Activated T-helper 1 cell treated with anti-CD3 and anti-CD28 coated beads, Interleukin-2, amount 50 U/mL, for 16 hours (primary cell): ENCODE measurements at places on chromosomes 5 and 9.

- DNase-seq = no peak
Observed at GRCh38 chr9:108078375-108078774, 588.8 kb upstream of the KLF4 start.

DNA sequence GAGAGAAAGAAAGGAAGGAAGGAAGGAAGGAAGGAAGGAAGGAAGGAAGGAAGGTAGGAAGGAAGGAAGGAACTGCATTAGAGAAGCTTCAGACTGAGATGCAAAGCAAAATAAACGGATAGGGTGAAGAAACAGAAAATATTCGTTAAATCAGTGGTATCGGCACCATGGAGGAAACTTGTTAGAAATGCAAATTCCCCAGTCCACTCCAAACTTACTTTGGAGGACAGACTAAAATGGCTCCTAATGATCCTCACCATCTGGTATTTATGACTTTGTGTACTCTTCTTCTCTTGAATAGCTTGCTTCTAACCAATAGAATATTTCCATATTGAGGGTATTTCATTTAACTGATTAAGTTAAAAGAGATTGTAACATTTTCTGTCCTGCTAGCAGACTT is 87.9 kb upstream of the GCNT4 start:
- DNase-seq = no peak

DNA sequence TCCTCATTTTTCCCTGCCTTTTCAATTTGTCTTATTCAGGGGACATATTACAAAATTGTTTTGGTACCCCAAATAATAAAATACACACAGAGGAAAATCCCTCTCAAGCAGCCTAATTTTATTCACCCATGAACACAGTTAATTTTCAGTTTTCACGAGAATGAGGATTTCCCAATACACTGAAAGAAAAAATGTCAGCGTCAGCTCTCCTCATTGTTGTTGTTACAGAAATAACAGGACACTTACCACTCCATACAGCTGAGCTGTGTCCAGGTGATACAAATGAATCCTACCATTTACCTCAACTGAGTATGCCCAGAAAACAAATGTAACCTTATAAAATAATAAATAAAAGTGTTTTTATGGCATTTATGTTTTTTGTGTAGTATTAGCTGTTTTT is 144.6 kb upstream of the PCA3 start:
- DNase-seq = no peak

- DNase-seq = no peak
Observed at GRCh38 chr9:121718501-121718900, 67.1 kb downstream of the DAB2IP start.

DNA sequence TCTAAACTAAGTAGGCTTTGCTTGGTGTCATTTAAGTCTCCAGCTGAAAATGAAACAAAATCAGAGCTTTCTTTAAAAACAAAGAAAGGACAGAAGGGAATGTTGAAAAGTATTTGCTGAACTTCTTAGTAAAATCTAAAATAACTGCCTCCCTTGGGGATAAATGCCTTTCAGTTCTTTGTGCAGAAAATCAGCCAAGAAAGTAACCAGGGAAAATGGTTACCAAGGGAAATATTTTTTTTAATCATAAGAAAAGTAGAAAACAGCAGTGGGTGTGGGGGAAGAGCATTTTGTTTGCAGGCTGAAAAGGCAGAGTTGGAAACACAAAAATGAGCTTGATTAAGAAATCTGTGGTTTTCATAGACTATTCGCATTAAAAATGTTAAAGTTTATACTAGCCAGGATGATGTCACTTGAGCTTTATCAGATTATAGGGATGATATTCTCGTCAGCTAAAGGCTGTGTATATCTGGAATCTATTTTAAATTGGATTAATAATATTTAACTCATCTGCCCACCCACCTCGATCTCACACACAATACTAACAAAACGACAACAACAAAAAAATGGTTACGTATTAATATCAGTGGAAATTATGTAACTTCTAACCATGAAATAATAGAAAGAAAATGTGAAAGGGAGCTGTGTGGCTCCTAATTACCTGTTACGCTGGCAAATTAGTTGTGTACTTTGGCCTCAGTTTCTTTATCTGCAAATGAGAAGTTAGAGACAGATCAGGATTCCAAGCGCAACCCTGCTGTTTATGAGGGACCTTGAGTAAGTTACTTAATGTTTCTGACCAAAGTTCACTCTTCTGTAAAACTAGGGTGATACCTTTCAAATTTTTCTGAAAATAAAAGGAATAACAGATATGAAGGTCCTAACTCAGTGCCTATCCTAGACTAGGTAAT is at the start of gene ECM2:
ECM2 (minus strand) TSS at position 51 of the 911 bp plus-strand sequence. CDS start 13,124 bp downstream, outside the sequence.
- DNase-seq = no peak

GRCh38 chr9:83656032-83656680 is 33.2 kb downstream of the IDNK start:
- DNase-seq = no peak

DNA sequence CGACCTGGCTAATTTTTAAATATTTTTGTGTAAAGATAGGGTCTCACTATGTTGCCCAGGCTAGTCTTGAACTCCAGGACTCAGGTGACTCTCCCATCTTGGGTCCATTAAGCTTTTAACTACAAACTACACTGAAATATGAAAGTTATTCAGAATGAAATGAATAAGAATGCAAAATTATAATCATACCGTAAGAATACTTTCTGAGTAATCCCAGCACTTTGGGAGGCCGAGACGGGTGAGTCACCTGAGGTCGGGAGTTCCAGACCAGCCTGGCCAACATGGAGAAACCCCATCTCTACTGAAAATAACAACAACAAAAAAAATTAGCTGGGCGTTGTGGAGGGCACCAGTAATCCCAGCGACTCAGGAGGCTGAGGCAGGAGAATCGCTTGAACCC is 1.1 kb upstream of the ORM1 start:
- DNase-seq = no peak

GRCh38 chr5:152184266-152184665 is 220.8 kb downstream of the NMUR2 start:
- no peak for DNase-seq

- no peak for DNase-seq
Observed at GRCh38 chr5:88388476-88389337, 120.1 kb upstream of the TMEM161B start.

DNA sequence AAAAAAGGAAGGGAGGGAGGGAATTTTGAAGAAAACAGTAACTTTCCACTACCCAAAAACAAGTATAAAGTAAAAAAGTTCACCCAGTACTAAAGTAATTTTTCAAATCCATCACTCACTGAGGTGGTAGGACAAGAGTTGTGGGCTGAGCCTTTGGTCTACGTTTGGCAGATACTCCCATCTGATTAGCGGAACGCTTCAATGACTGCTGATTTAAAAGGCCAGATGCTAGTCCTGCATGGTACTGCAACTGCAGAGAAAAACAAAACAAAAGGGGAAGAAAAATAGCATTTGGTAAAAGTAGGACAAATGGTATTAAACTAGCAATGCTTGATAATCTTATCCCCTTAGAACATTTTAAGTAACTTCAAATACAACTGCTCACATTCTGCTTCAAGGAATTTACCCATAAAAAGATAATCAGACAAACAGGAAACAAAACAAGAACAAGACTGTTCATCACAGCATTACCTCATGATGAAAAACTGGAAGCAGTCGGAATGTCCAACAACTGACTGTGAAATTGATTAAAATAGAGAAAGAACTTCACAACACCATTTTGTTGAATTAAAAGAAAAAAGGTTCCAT is 65.4 kb downstream of the MED27 start:
- DNase-seq = no peak

DNA sequence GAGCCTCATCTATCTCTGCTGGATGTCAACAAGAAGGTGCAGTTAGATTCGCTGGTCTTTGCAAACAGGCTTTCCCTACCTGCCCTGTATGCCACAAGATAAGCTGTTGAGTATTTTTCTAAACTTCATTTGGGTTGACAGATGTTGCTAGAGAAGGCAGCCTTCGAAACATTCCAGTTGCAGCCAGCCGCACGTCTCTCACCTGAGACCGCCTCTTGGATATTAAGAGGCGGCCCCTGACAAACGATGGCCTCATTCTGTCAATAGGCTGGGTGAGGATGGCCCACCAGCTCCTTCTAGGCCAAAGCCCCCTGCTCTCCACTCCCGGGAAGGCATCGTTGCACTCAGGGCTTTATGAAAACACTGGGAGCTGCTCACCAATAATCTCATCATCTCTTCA is 181.6 kb downstream of the DAB2IP start:
- no peak for DNase-seq

DNA sequence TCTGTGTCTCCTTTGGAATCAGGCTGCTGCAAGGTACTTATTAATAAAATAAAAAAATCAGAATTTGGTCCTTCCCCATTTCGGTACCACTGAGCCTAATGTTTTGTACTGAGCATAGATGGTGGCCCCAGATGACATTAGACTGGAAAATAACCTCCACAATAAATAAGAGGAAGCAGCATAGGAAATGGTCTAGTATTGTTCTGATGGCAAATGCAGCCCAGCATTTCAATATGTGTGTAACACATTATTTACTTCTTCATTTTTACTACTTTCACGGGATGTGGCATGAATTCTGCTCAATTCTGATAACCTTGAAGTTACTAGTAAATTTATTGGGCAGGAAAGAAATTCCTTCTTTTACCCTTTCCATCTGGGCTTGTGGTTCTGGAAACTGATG is 295.6 kb downstream of the ADGRV1 start:
- no peak for DNase-seq

DNA sequence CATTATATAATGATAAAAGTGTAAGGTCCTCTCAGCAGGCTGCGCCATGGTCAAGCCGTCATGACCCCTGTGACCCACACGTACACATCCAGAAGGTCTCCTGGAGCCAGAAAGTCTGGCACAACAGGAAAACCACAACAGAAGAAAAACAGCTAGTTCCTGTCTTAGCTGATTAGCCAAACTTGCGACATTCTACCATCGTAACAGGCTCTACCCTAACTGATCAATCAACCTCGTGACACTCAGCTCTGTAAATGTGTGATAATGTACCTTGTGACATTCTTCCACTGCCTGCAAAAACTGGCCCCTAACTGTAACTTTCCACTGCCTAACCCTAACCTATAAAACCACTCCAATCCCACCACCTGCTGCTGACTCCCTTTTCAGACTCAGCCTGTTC is 316.4 kb upstream of the TUSC1 start:
- no peak for DNase-seq

GRCh38 chr5:173488144-173488543 is 128.3 kb downstream of the BOD1 start:
- DNase-seq = no peak

DNA sequence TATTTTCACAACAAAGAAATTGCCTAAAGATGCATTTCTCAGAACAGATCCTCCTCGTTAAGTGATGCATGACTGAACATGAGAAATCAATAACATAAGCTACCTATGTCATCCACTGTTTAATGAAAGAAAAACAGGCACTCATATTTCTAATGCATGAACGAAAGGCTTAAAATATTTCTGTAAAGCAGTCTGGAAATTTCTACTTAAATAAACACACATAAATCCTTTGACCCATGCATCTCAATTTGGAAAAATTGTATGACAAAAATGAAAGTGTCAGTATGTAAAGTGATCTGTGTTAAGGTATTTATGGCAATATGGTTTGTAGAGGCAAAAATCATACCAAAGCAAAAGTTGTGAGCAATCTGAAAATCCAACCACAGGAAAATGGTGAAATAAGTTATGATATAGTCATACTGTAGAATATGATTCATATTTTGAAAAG is 399.2 kb upstream of the GRAMD2B start:
- no peak for DNase-seq

DNA sequence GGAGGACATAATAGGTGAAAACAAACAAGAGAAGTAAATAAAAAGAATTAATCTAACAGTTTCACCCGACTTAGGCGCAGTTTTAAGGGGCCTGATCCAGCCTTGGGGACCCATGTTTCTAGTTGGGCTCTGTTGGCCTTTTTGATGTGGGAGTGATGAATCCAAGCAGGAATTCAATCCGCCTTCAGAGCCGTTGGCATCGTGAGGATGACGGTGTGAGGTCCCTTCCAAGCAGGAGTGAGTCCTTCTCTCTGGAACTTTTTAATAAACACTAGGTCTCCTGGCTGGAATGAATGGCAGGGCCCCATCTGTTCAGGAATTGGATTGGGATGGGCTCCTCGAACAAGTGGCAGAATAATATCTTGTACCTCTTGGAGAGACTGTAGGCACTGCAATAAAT is 22.3 kb upstream of the RHOBTB3 start:
- DNase-seq = no peak

DNA sequence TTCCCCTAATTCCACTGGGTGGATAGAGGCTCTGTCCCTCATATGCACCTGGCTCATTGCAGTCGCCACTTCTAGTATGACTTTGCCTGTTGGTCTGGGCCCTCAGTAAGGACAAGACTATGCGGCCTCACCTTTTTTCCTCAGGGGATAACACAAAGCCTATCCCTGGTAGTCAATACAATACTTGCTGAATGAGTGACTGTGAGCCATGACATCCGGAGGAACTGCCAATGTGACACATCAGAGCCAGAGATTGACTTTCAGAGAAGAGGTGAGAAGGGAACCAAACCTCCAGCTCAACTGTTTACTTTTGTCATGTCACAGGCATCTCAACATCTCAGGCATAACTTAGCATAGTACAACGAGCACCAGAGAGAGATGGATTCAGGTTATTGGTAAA is 371.3 kb downstream of the DMRT2 start:
- no peak for DNase-seq

- no peak for DNase-seq
Observed at GRCh38 chr5:77087484-77088261, 588 bp upstream of the ZBED3 start.

DNA sequence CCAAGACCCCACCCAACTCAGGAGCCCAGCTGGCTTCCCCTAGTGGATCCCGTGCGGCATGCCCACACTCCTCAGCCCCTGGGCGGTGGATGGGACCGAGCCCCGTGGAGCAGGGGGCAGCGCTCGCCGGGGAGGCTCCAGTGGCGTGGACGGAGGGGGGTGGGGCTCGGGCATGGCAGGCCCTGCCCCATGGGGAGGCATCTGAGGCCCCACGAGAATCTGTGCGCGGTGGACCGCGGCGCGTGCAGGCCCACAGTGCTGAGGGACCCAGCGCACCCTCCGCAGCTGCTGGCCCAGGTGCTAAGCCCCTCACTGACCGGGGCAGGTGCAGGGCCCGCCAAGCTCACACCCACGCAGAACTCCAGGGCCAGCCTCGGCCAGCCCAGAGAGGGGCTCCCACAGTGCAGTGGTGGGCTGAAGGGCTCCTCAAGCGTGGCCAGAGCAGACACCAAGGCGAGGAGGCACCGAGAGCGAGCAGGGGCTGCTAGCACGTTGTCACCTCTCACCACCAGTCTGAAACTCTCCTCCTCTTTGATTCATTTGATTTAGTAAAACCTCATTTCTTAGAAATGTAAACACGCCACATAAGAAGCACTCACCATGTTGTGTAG is 25.6 kb downstream of the RNF130 start:
- no peak for DNase-seq

GRCh38 chr9:84538879-84539278 is 130.7 kb upstream of the NTRK2 start:
- no peak for DNase-seq

DNA sequence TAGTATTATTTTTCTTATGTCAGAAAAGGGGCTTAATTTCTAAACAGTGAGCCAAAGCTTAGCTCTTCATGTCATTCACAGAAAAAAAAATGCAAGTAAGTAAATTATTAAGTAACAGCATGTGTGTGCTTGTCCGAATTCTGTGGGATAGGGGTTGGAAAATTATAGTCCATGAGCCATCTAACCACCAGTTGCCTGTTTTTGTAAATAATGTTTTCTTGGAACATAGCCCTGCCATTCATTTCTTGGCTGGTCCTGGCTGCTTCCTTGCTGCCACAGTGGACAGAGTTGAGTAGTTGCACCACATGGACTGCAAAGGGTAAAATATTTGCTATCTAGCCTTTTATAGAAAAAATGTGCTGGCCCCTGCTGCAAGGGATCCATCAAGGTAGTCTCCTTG is 513.7 kb upstream of the WWC1 start:
- no peak for DNase-seq
